ENCODE measurements at places on chromosomes 3 and 15.

DNA sequence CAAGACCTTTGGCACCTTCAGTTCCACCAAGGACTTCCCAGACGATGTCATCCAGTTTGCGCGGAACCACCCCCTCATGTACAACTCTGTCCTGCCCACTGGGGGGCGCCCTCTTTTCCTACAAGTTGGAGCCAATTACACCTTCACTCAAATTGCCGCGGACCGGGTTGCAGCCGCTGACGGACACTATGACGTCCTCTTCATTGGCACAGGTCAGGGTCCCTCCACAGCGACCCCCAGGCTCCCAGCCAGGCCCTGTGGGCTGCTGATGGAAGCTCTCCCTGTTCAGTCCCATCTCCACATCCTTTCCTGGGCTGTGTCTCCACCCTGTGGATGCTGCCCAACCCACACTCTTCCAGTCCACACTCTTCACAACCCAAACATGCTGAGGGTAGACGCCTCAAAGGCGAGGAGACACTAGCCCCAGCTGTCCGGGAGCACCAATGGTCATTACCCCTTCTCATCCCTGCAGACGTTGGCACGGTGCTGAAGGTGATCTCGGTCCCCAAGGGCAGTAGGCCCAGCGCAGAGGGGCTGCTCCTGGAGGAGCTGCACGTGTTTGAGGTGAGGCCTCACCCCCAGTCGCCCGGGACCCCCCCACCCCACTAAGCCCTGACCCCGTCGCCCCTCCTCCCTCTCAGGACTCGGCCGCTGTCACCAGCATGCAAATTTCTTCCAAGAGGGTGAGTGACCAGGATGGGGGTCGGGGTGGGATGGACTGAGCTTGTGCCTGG is 4.3 kb upstream of the LSMEM2 start:
- DNase-seq = peak; percentile 87

DNA sequence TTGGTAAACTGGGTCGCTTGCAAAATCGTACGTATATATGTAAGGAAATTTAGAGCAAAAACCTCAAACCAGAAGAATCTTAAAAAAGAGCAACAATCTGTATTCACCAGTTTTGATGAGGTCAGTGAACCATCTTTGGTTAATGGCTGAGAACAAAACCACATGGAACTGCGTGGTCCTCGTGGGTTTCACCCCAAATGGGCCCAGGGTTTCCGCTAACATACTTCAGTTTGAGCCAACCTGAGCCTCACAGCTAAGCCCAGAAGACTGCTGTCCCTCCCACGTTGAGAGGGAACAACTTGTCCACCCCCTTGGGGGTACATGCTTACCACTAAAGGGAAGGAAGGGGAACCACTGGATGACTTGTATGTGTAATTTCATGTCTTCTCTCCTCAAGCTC is 204.6 kb downstream of the CACNA2D3 start:
- no peak for DNase-seq

GRCh38 chr3:111428301-111428700 is 113.7 kb upstream of the CD96 start:
- no peak for DNase-seq

- peak; percentile 73 for DNase-seq
These were observed 37.7 kb downstream of the GPD1L start for GRCh38 chr3:32143849-32144757.

GRCh38 chr3:42736531-42736930 is 33.9 kb upstream of the HHATL start:
- DNase-seq = no peak

- DNase-seq = no peak
These were observed 235.0 kb downstream of the ADAMTS17 start for GRCh38 chr15:100106732-100107131.

GRCh38 chr3:125280668-125281361 is 68.3 kb upstream of the SLC12A8 start:
- no peak for DNase-seq

DNA sequence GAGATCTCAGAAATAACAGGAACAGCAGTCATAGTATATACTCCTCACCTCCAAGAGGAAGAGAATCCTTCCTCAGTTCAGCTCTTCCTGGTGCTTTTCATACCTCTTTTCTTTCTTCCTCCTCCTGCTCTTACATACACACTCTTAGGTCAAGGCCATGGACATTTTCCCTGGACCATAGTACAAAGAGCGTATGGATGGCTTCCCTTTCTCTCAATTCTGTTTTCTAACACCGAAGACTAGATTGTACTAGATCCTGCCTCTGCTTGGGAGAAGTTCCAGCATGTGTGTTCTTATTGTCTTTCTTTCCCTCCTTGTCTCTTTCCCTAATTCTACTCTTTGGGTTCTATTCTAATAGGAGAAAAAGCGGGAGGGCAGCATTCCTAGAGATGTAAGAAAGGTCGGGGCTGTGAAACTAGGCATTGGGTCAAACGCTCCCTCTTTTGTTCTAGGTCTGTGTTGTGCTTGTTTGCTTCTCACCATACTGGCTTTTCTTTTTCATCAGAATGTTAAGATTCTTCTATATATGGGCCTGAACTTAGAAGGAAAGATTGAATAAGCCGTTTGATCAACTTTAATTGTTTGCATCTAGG is 77.4 kb downstream of the VPS8 start:
- DNase-seq = no peak

DNA sequence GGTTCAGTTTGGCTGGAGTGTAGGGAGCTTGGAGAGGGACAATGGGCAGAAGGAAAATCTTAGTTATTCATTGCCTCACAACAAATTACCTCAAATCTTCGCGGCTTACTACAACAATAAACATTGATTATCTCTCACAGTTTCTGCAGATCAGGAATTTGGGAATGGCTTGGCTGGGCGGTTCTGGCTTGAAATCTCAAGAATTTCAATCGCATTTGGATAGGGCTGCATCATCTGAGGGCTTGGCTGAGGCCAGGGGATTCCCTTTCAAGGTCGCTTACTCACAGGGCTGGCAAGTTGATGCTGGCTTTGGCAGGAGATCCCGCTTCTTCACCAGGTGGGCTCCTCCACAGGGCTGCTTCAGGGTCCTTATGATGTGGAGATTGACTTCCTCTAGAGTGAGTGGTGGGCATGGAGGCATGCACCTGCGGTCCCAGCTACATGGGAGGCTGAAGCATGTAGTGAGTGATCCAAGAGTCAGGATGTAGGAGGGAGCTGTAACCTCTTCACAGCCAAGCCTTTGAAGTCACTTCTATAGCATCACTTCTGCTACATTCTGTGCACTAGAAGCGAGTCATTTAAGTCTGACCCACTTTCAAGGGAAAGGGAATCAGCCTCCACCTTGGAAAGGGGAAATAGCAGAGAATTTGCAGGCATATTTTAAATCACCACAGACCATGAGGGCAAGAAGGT is 63.1 kb downstream of the CDC25A start:
- DNase-seq = peak; percentile 76

DNA sequence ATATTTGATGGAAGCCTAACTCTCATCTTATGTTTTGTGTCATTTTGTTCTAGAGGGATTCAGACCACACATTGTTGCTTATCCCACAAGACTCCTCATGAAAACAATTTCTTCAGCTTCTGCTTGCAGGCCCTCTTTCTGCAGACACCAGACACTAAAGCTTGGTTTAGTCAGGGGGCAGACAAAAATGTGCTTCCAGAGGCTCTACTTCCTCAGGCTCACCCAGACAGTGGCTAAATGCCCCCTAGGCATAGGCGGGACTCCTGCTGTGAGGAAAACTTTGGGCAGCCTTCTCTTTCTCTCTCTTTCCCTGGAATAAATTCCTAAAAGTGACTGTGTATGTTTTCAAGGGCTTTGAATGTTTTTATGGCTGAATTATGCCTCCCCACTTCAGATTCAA is 435.4 kb upstream of the ATP11B start:
- DNase-seq = peak; percentile 92

GRCh38 chr15:41493205-41493901 is at the start of gene ITPKA:
TSS of gene ITPKA (plus strand) at chr15:41493874. CDS start at chr15:41493928, 54 bp downstream.
- DNase-seq = peak; percentile 83

DNA sequence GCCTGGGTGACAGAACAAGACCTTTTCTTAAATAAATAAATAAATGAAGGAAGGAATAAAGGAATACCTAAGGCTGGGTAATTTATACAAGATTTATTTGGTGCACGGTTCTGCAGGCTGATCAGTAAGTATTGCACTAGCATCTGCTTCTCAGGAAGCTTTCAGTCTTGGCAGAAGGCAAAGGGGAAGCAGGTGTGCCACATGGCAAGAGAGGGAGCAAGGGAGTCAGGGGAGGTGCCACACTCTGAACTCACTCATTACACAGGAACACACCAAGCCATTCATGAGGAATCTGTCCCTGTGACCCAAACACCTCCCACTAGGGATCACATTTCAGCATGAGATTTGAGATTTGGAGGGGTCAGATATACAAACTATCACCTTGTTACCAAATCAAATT is 56.4 kb downstream of the PRKCI start:
- DNase-seq = no peak

DNA sequence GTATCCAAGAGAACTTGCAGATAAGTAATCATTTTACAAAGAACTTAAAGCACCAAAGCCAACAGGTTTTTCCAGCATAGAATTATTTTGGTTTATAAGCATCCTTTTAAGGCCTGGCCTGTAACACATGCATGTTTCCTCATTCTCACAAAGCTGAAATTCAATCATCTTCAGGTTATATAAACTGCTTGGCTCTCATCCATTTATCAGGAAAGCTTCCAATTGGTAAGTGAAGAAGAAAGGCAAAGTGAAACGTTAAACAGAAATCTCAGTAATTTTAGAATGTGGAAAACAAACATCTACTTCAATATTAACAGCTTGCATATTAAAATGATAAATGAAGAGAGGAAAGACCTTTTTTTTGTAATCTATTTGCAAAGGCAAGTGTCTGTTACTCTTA is 1.6 kb downstream of the SERP1 start:
- no peak for DNase-seq

DNA sequence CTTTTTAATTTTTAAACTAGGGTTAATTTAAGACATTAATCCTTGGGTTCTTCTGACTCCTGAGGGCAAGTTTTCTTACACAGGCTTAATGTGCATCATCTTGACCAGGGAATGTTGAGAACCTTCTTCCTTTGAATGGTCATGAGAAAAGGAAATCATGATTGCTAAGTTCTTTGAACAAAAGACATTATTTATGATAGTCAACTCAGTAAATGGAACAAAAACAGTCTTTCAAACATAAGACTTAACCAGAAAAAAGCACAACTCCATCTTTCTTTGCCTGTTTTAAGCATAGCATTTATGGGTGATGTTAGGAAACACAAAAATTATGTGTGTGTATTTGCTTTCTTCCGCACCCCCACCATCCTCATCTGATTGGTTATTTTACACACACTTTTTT is 5.4 kb downstream of the TLNRD1 start:
- DNase-seq = no peak

DNA sequence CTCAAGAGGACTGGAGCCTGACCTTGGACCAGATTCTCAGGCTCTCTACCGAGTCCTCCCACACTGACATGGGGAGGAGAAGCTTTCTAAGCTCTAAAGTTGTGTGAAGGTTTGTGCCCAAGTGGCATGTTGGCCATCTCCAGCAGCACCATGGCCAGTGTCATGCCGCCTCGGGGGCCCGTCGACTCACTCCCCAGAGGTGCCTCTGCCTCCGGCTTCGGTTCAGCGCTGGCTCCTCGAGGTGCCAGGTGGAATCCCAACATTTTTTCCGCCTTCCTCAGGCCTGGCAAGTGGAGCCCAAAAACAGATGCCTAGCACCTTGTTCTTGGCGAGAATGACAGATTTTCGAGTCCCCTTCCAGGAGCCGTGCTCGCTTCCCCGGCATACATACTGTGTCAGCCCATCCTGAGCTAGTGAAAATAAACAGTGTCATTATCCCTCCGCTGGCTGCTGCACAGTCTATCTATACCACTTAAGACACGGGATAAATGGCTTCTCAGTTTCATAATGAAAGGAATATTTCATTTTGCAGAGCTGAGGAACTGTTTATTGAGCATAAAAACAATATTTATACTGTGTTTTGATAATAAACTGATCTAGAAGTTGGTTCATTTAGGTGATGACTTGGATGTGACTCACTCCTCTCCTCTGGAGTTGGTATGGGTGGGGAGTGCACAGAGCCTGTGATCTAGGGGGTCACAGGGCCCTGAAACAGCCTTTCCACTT is 328.5 kb upstream of the TLE3 start:
- no peak for DNase-seq

DNA sequence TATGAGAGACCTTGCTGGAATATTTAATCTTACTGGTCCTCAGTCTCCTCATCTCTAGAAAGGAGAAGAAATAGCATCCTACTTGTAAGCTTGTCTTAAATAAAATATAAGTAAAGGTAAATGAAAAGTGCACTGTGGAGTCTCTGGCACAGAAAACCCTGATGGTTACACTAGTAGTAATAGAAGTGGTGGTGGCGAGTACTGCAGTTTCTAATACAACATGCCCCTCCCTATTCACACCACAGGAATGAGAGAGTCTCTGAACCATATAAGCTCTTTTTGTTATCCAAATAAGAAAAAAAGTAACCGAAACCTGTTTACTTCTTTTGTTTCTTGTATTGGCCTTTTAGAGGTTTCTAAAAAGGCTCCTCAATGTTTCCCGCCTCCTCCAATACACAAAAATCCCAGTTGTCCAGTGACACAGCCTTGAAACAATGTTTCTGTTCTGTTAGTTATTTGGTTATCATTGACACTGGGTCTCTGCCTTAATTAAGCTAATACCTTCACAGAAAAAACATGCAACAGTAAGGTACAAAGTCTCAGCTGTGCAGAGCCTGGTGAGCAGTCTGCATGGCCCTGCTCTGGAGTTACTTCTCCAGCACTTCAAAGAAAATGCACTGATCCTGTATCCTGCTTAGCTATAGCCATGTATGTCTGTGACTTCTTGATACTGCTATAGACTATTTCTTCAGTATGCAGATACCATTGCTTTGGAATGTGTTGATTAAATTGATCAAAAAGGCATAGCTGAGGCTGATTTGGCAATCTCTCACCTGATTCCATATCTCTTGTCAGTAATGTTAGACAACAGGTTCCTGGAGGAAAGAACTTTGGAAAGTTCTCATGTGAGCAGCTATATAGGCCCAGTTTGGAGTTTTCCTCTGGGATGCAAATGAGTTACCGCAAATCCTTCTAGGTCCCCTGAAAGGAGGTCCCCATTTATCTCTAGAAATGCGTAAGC is 315.6 kb upstream of the IL12A start:
- no peak for DNase-seq

- no peak for DNase-seq
These were observed 655 bp upstream of the FAM3D start for GRCh38 chr3:58667229-58667628.

- DNase-seq = no peak
These were observed 22.1 kb downstream of the SUSD5 start for GRCh38 chr3:33196538-33196937.

- no peak for DNase-seq
These were observed 331.0 kb downstream of the ZBTB20 start for GRCh38 chr3:114816052-114816451.
